Activated naive CD4-positive, alpha-beta T cell treated with anti-CD3 and anti-CD28 coated beads, Interleukin-2, amount 10 ng/mL, durations not matched to agents 7 days and 5 days (primary cell): ENCODE measurements at places on chromosomes 4 and X.

DNA sequence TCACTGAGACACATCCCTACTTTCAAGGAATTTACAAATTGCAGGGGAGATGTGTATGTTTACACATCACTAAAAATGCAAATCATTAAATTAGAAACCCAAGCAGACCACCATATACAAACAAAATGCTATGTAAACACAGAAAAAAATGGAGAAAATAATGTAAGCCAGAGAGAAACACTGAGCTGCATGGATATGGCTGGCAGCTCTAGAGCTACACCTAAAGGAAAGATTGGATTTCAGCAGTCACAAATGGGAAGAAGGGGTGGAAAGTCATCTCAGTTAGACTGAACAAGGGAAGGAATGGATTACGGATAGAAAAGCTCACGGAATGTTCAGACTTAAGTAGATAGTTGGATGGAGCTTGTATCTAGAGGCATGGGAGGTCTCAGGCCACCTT lies 186.3 kb downstream of the MOSPD2 start:
- DNase-seq: no peak

DNA sequence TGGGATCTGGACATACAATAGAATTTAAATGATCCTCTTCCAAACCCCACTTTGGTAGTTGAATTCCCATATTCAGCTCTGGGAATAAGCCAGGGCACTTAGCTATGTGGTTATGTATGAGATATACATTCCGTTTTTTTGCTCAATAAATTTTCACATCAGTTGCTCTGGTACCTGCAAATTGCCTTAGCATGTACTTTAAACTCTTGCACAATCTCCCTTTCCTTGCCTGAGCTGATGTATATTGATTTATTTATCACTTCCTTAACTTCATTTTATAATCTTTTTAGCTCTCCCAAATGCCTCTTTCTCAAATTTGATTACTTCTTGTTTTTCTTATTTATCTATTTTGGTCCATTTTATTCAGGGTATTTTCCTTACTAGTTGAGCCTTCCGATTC lies 90.1 kb upstream of the AGA start:
- DNase-seq: no peak

GRCh38 chrX:69293776-69294601 lies 128.7 kb upstream of the PJA1 start:
- DNase-seq: no peak

- DNase-seq: peak; percentile 57
Observed at GRCh38 chrX:13487731-13488505, 81.5 kb upstream of the EGFL6 start.

GRCh38 chr4:158211222-158211621 lies 936 bp downstream of the TMEM144 start:
- no peak for DNase-seq

GRCh38 chrX:155577682-155578081 lies 35.1 kb downstream of the TMLHE start:
- DNase-seq: peak; percentile 21

GRCh38 chr4:113050371-113050755 lies 910 bp downstream of the ANK2 start:
- DNase-seq: no peak

DNA sequence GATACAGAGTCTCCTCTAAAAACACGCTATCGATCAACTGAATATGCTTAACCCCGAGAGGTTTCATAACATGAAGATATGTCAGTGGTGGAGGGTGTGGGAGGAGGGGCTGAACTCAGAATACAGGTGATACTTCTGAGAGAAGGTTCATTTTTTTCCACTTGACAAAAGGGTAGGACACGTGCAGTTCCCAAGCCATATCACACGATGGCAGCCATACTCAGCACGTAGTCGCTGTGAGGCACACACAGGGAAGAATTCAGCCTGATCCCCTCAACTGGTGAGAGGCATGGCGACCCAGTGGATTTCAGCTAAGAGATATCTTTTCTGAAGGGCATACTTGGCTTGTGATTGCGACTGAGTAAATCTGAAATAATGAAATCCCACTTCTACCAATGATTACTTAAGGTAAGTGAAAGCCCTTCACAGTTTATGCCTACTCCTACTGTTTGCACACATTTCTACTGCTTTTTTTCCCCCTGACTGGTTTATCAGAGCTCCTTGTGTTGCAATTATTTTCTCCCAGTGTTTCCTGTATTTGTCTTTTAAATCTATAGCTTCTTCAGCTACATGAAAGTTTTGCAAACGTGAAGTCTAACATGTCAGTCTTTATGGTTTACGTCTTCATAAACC lies 133.1 kb downstream of the CORIN start:
- DNase-seq: peak; percentile 32

DNA sequence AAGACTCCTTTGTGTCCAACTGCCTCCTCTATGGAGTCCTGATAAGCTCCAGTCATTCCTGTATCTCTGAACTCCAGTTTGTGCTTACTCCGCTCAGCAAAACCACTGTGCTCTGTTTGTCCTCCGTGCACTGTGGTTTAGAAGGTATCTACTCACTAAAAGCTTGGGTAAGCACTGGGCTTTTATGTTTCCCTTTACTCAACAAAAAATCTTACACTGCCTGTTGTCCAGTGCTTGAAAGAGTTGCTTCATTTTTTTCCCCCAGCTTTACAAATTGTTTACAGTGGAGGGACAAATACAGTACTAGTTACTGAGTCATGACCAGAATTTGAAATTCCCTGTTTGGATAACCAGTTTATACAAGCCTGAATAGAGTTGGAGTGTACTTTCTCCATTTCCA lies 545.3 kb upstream of the FAT1 start:
- DNase-seq: no peak

DNA sequence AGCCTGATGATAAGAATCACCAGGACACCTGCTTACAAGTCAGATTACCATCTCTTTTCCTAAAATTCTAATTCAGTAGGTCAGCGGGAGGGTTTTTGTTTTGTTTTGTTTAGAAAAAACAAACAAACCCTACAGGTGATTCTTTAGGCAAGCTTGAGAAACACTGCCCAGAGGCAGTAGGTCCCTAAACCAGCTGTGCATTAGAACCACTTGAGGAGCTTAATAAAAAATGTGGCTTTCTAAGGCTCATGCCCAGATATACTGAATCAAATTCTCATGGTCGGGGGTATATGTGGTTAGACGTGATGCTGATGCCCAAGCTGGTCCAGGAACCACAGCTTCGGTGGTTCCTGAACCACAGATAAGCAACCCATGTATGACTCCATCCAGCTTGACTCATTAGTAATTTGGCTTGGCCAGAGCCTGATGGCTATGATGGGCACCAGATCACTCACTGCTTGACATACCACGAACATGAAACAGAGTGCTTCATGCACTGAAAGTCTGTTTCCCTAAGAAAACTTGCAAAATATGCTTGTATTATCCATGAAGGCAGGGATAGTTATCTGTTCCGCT lies 338.1 kb upstream of the F9 start:
- no peak for DNase-seq

GRCh38 chr4:65502131-65502701 lies 168.1 kb downstream of the EPHA5 start:
- no peak for DNase-seq

GRCh38 chrX:15418707-15419181 lies 34.5 kb upstream of the VEGFD start:
- no peak for DNase-seq

GRCh38 chr4:184163813-184164212 lies 53.9 kb downstream of the ENPP6 start:
- peak; percentile 52 for DNase-seq

GRCh38 chr4:16607241-16608066 lies 291.0 kb downstream of the LDB2 start:
- DNase-seq: no peak

DNA sequence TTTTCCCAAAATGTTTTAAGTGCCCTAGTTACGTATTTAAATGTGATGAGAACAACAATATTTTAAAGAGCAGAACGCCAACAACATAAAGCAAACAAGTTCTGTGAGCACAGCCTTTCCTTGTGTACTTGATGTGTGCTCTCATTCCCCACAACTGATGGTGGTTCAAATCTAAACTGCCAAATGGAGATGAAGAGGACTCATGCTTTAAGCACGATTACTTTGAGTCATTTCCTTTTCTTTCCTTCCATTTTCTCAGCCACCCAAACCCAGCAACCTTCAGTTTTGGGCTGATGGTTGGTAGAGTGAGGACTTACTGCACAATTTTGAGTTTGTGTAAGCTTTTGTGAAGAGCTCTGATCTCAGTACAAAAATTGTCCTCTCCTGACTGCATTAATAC lies 1.7 kb downstream of the NSD2 start:
- peak; percentile 39 for DNase-seq

GRCh38 chrX:109797311-109797975 lies 64.4 kb upstream of the ACSL4 start:
- DNase-seq: no peak

DNA sequence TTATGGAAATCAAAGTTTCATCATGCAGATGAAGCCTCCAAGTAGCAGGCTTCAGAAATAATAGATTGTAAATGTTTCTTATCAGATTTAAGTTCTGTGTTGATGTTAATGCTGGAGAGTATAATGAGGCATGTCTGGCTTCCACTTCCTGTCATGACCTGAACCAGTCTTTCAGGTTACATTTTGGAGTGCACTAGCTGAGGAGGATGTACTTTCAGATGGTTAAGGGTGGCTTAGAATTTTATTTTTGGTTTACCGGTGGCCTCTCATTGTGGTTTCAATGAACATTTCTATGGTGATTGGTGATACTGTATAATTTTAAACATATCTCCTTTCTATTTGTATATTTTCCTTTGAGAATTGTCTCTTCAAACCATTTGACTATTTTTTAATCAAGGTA lies 890.4 kb downstream of the SH3BGRL start:
- no peak for DNase-seq

DNA sequence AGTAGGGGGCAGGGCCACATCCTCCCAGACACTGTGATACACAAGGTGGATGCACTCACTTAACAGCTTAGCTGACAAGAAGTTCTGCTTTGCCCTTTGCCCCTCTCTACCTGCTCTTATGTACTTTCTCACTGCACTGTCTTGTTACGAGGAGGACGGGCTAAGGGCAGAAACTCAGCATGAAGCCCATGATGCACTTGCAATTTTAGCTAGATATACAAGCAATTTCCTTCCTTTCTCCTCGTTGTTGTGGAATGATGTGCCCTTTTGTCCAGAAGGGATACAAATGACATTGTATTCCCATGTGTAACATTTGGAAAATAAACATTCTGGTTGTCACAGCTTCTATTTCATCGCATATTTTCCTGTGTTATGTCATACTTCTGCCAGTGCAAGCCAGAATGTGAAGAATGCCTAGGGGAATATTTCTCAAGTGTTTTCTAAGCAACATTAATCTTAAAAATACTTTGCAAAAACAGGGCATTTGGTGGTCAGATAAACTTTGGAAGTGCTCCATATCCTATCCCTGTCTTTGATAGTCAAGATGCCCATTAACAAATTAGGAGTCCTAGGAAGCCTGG lies 47.2 kb downstream of the MAOA start:
- DNase-seq: no peak

DNA sequence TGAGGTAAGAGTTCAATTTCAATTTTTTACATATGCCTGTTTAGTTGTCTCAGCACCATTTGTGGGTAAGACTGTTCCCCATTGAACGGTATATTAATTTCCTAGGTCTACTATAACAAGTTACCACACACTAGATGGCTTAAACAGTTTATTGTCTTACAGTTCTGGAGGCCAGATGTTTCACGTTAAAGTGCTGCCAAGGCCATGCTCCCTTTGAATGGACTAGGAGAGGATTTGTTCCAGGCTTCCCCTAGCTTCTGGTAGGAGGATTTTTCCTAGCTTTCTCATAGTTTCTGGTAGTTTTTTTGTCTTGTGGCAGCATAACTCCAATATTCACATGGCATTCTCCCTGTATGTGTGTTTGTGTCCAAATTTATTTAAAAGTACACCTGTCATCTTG lies 149.3 kb upstream of the CYSLTR1 start:
- DNase-seq: no peak

DNA sequence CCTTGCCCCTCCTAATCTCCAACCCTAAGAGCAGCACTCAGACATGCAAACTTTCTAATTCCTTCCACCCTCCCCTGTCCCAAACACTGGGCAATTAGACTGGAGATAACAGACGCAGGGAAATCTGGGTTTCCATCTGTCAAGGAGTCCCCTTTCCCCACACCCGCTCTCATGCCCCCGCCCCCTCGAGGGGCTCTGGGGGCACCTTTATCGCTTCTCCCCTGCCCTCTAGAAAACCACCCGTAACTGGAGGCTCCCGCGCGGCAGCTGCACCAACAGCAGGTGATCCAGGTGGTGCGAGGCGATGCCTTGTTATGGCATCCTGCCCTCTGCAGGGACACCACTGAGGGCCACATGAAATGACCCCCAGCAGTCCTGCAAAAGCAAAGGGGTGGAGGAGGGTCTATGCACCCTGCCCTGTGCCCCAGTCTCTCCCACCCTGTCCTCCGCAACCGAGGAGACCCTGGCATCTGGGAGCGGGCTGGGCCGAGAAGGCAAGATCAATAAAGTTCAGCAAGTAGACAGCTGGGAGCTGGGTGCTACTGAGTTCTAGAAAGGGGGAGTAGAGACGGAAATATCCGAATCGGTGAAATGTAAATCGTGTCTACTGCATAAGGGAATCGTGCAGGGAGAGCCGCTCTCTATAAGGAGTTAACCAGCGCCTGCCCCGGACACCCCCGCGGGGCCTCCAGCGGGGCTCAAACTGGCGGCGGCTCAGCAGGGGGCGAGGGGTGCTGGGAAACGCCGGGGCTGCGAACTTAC lies 1.6 kb downstream of the KCTD8 start:
- no peak for DNase-seq

DNA sequence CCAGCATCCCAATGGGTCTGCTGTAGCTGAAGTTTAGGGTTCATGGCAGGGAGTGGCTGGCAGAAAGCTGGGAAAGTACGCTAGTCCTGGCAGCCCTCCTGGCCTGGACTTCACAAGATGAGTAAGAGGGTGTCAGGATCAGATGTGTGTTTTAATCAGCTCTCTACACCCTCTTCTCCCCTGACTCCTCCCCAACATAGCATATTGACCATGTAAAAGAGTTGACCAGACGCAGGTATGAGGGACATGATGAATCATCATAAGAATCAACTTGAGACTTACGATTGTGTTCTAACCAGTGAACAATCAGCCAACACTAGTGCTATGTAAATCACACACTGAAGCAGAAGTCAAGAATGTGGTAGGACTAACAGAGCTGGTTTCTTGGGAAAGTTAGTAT lies 5.3 kb downstream of the SOWAHB start:
- no peak for DNase-seq

GRCh38 chr4:126267689-126268088 lies 952.9 kb downstream of the FAT4 start:
- no peak for DNase-seq

DNA sequence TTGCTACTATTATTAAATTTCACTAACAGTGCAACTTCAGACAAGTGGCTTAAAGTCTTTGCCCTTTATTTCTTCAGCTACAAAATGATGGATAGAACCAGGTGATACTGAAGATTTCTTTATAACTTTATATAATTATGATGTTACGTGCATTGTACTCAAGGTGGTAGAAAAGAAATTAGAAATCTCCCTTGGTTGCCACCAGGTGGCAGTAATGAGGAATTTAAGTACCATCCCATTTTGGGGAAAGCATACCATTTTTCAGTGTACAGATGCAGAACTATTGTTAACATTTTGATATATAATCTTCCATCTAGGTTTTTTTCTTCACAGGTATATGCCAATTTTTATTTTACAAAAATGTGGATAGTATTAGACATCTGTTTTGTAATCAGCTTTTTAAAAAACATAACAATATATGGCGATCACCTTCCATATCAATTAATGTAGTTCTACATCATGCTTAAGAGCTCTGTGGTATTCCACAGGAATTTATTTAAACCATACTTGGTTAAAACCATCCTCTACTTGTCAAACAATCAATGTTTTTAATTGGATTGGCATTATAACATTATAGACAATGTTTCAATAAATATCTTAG lies 37.7 kb upstream of the RAB33B start:
- DNase-seq: no peak
